BJ (cell line): ENCODE measurements at places on chromosomes 3 and 15. TPM values are rescaled to one million over a fixed set of nuclear protein-coding genes. Genes with fewer than 3 reads are reported as not detected.

The CDC25A gene
- 1.9 and 2.7 TPM in 2 replicates for polyA plus RNA-seq

The INAFM2 gene
- 7.3 and 12.8 TPM in 2 replicates for polyA plus RNA-seq

The SLC22A14 gene
- 0.15 and 0.33 TPM in 2 replicates for polyA plus RNA-seq

The RBPMS2 gene
- polyA plus RNA-seq = 0.45 and 0.67 TPM in 2 replicates

GRCh38 chr3:157285141-157285540 lies 125.2 kb upstream of the CCNL1 start:
- no peak for DNase-seq

DNA sequence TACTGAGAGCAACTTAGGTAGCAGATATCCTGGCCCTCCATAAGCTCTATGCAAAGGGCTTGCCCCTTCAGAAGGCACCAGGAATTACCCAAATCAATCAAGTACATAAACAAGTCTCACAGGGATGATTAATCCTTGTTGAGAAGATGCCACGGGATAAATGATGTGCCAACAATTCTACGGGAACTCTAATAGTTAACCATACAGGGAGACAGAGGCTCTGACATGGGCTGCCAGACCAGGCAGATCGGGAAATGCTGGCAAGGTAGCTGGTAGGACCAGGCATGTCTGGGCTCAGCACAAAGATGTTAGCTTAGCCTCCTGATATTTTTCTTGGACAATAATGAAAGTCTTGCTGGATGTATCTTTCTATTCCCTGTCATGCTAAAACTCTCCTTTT lies 249.3 kb upstream of the THBS1 start:
- no peak for DNase-seq

- DNase-seq = no peak
Observed at GRCh38 chr3:72597756-72598195, 250.5 kb downstream of the SHQ1 start.

DNA sequence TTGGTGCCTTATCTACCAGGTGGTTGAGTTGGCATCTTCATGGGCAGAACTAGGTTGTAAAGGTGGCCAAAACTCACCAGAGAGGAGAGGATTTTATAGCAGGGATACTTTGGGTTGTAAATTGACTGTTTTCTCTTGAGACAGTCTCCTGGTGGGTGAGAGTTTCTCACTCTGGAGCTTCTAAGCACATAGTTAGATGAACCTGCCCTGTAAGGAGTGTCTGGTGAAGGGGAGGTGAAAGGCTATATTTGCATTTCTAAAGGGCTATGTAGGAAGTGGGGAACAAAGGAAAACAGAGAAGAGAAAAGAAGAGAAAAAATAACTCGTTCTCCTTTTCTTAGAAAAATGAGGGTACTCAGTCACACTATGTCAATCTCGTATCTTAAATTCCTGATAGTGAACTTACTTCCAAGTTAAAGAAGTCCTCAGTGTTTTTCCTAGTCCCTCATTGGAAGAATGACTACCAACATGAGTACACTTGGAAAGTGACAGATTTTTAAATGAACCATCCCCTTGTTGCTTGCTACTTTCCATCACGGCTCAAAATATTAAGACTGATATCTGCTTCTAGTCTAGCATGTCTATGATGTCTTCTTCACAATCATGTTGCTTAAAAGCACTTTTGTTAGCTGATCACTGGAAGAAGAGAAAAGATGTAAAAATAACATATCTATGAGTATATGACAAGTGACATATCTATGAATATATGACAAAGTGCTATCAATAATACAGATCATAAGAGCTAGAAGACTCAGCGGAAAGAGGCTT lies 113.8 kb upstream of the P2RY1 start:
- DNase-seq = no peak
